ENCODE measurements at places on chromosomes 12 and 14. TPM values are rescaled to one million over a fixed set of nuclear protein-coding genes. Genes with fewer than 3 reads are reported as not detected.

Gene KERA
- 223 TPM for total RNA-seq

Gene KRT6B
- not detected for total RNA-seq

Gene NXPH4
- 1.2 TPM for total RNA-seq

Gene COX8C
- total RNA-seq, result not detected

Gene SERPINA5
- total RNA-seq, result 0.18 TPM

Gene OR9K2
- not detected for total RNA-seq

Gene CISTR
- total RNA-seq, result not detected

Gene SLC2A14
- total RNA-seq, result 0.22 TPM

Gene RHEBL1
- total RNA-seq, result 1.2 TPM

Gene CCDC177
- under 0.01 TPM for total RNA-seq

Gene HOXC5
- 1.1 TPM for total RNA-seq

Gene CLEC6A
- not detected for total RNA-seq

Gene ANKS1B
- 5.6 TPM for total RNA-seq

Gene HELB
- 2.8 TPM for total RNA-seq

Gene CPNE8
- 11.7 TPM for total RNA-seq

Gene MIP
- total RNA-seq, result not detected

Gene DHRS2
- total RNA-seq, result 0.09 TPM

Gene SPX
- 12.9 TPM for total RNA-seq

Gene FBRSL1
- 6.9 TPM for total RNA-seq

Gene SIX1
- total RNA-seq, result 46.2 TPM

Gene HRK
- total RNA-seq, result 0.13 TPM

Gene GPR84
- total RNA-seq, result not detected

Gene TAS2R8
- 0.04 TPM for total RNA-seq

Gene TGFB3
- 109 TPM for total RNA-seq

Gene GPR65
- 0.53 TPM for total RNA-seq

Gene NUP37
- 24.4 TPM for total RNA-seq

Gene KRT75
- not detected for total RNA-seq

Gene MYL2
- 113 TPM for total RNA-seq

Gene TAS2R43
- total RNA-seq, result 2.2 TPM

Gene SPIC
- total RNA-seq, result not detected

Gene TAS2R30
- 4.3 TPM for total RNA-seq

Gene CALCOCO1
- total RNA-seq, result 96.6 TPM

Gene FGD4
- 35.4 TPM for total RNA-seq

Gene ZNF891
- 1.9 TPM for total RNA-seq

Gene SLC5A8
- 0.04 TPM for total RNA-seq

Gene TSPAN8
- 2.5 TPM for total RNA-seq

Gene USP30
- 13.3 TPM for total RNA-seq

Gene KRT72
- not detected for total RNA-seq

Gene ITPK1
- 10.0 TPM for total RNA-seq

Gene OR6C2
- total RNA-seq, result not detected

Gene KRT2
- not detected for total RNA-seq

Gene FOXG1
- total RNA-seq, result under 0.01 TPM

Gene CCDC38
- total RNA-seq, result 0.09 TPM

Gene TECPR2
- total RNA-seq, result 8.3 TPM

Gene THAP2
- 12.9 TPM for total RNA-seq

Gene IFNG-AS1
- total RNA-seq, result 0.31 TPM

Gene GPR135
- total RNA-seq, result 2.3 TPM

Gene PRICKLE1
- 12.9 TPM for total RNA-seq

Gene AQP6
- 0.13 TPM for total RNA-seq

Gene ESRRB
- 3.1 TPM for total RNA-seq

Gene ANKRD33
- total RNA-seq, result 0.04 TPM

Gene TUBA1C
- 48.5 TPM for total RNA-seq
